ENCODE measurements at places on chromosomes 4 and X.
A peak's percentile ranks its signal among the peaks of the same experiment; 100 is the strongest.

DNA sequence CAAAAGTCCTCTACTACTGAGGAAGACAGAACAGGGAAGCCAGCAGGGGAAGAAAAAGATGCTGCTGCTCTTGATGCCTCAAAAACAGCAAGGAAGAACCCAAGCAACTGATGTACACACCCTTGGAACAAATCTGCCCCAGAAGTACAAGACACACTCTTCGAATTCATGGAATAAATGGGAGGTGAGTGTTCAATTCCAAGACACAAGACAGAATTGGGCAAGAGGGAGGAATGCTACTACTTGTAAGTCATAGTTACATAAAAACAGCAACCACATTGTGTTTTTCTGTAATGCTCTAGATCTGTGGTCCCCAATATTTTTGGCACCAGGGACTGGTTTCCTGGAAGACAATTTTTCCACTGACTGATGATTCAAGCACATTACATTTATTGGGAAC, 58.0 kb upstream of the H2AZ1 start:
- no peak for DNase-seq

DNA sequence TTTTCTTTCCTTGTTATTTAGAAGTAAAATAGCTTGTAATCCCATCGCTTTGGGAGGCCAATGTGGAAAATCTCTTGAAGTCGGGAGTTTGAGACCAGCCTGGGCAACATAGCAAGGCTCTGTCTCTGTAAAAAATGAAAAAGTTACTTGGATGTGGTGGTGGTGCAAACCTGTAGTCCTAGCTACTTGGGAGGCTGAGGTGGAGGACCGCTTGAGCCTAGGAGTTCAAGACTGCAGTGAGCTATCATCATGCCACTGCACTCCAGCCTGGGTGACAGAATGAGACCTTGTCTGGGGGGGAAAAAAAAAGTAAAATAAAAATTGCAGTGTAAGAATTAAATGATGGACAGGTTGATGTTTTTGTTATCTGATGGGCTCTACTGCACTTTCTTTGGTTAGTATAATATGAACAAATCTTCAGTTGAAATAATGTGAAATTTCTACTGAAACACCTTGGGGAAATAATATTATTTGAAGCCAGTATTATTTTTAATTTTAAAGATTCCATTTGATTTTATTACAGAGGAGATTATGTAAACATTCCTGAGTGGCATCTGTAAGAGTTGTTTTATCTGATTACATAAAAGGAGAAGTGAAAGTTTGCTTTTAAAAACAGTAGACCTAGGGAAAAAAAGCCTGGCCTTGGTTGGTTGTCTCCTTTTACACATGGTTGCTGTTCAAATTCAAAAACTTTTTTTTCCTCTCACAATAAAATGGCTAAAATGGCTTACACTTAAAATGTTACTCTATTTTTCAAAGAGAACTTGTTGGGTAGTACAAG, 10.5 kb upstream of the NDUFC1 start:
- no peak for DNase-seq

DNA sequence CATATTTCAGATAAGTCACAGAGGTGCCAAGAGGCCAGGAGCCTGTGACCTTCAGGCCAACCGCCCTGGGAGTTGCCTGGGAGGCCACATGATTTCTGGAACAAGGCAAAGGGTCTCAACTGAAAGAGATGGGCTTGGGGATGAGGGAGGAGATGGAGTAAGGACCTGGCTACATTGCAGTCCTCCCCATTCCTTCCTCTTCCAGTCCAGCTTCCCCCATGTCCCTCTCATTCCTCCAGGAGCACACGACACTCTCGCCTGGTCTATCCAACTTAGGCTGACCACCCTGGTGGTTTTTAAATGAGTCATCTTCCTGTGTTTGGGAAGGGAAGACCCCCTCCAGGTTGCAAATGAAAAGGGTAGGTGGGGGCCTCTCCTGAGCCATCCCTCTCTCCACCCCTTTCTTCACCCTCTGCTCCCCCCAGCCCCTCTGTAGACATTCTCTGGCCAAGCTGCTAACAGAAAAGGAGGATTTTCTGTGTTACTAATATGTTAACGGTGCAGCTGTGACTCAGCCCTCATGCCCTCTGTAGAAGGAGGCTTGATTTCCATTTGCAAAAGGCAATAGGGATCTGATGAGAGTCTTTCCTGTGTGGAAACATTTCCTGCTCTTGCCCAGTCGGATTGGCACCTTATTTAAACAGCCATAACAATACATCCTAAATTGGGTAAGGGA, 79.2 kb downstream of the RTL5 start:
- DNase-seq = no peak

DNA sequence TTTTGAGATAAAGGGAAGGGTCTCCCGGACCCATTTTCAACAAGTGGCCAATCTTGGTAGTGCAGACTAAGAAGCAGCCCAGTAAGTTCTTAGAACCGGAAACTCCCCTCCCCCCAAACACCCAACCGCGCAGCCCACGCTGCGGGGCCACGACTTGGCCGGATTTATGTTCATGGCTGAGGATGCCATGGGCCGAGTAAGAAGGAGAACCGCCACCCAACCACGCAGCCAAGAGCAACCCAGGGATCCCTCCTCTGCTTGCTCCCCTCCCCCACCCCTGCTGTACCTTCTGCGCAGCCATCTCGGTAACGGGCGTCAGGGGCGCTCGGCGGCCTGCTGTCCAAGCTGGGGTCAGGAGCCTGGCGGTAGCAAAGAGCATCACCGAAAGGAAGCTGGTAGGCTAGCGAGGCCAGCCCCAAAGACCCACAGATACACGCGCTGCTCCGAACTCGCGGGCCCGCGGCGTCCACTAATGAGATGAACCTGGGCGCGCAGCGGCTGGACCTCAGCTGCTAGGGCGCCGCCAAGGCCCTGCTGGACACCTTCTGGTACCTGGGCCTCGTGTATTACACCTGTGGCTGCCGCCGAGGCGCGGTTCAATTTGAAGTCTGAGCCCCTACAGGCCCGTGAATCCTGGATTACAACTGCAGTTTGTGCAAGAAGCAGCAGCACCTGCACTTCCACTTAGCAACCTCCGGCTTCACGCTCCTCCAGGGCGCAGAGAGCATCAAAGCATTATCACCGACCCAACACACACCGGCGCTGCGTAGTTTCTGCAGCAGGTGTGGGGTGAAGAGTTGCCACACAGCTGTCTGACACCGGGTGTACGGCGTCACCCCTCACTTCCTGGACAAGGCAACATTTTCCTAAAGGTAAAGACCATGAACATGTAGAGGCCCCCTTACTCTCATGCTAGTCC, 63.4 kb downstream of the NUDT10 start:
- peak; percentile 48 for DNase-seq

GRCh38 chr4:110059556-110060191, 138.7 kb downstream of the ELOVL6 start:
- no peak for DNase-seq

GRCh38 chrX:118355225-118355920, 9.5 kb downstream of the WDR44 start:
- no peak for DNase-seq

DNA sequence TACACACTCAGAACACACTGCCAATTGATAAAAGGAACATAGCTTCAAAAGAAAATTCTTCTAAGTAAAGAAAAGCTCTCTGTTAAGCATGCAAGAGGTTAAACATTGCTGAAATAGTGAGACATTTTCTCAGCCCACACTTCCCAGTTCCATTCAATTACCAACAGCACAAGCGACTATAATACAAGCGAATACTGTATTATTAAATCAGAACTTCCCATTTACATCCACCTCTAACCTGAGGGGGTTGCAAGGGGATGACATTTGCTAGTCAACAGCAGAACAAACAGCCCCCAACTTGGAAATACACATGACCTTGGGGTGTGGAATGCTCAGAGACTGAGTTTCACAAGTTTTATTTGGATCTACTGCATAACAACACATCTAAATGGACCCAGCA, 1.1 kb downstream of the FSTL5 start:
- DNase-seq = no peak

- DNase-seq = peak; percentile 27
These were observed 1.6 kb upstream of the ARMCX6 start for GRCh38 chrX:101619364-101619763.

- DNase-seq = no peak
These were observed 24.1 kb downstream of the ANK2 start for GRCh38 chr4:113073451-113074005.

GRCh38 chr4:63063760-63064159, 1345.5 kb downstream of the TECRL start:
- no peak for DNase-seq

DNA sequence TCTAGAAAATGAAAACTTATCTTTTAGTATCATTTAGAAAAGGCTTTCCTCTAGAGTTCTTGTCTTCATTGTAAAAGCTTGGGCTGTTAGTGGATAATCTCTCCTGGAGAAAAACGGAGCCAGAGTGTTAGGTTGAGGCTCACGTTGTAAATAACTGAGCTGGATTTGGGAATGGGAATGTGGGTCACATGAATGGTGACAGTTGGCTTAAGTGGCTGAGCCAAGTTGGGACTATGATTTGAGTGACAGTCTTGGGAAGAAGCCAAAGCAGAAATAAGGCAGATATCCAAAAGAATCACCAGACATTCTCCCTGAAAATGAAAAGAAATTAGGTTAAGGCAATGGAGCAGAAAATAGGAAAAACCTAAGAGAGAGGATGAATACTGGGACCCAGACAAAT, 33.6 kb upstream of the PDGFC start:
- no peak for DNase-seq

- peak; percentile 4 for DNase-seq
These were observed 167.2 kb downstream of the NPNT start for GRCh38 chr4:106062452-106062875.

DNA sequence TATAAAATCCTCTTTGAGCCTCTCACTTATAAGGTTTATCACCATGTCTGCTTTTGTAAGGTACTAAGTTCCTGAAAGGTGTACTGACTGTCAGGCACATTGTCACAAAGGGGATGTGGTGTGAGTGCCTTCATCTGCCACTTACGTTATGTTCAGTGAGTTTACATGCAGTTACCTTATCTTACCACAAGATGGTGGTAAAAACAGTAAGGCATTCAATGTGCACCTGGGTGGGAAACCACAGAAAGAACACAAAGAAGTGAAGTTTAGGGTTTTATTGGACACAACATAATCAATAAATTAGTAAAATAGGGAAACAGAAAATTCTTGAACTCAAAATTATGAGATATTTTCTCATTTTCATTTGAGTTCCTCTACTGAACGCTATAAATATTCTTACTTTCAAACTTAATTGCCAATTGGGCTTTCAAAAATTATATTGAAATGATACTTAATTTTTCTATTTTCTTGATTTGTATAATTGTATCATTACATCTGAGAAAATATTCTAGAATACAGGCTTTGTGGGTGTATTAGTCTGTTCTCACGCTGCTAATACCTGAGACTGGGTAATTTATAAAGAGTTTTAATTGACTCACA, 650.8 kb downstream of the PCDH7 start:
- DNase-seq = peak; percentile 29

- DNase-seq = no peak
These were observed 36.1 kb upstream of the CORIN start for GRCh38 chr4:47873877-47874541.

DNA sequence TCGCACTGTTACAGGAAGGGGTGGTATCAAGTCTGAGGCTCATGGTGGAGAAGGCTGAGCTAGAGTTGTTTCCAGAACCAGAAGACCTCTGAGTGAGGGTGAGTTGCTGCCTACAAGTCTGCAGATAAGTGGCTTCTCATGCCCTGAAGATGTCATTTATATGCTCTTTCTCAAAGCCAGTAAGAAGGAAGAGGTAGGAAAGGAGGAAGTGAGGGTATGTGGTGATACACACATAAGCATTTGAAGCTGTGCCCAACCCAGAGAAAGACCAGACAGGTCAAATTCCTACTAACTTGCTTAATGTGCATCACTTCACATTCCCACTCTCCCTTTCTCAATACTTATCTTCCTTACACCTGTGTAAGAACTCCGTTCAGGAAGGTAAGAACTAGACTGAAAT, at the start of gene PPBP:
Gene PPBP, minus strand, starts transcription at position 130 of the 400 bp plus-strand sequence. Its CDS starts 87 bp downstream, at position 43.
- no peak for DNase-seq

- peak; percentile 8 for DNase-seq
These were observed 756 bp upstream of the ADAMTS3 start for GRCh38 chr4:72569719-72570235.

- DNase-seq = no peak
These were observed 83.6 kb downstream of the REPS2 start for GRCh38 chrX:17030092-17030491.

DNA sequence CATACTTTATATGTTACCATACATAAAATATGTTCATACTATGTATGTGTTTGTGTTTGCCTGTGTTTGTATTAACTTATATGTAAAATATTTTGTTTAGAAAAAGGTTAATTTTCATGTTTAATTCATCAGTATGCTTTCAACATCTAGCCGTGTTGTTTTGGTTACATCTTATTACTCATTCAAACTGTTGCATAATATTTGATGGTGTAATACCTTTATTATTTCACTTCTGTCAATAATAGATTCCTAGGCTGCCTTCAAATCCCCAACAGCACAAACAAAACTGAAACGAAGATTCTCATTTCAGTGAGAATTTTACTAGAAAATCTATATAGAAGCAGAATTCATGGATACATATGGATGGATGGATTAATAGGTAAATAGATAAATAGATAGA, 462.3 kb upstream of the ADGRL3 start:
- DNase-seq = no peak

GRCh38 chr4:185559915-185560281, 24.6 kb upstream of the PDLIM3 start:
- no peak for DNase-seq

- DNase-seq = no peak
These were observed 256.5 kb upstream of the FAT1 start for GRCh38 chr4:186979961-186980745.

- DNase-seq = no peak
These were observed 572.9 kb upstream of the ZFP42 start for GRCh38 chr4:187422655-187423054.

- DNase-seq = no peak
These were observed 7.7 kb upstream of the SLC10A6 start for GRCh38 chr4:86856896-86857295.

GRCh38 chr4:184346682-184347081, 127.7 kb downstream of the IRF2 start:
- DNase-seq = no peak

DNA sequence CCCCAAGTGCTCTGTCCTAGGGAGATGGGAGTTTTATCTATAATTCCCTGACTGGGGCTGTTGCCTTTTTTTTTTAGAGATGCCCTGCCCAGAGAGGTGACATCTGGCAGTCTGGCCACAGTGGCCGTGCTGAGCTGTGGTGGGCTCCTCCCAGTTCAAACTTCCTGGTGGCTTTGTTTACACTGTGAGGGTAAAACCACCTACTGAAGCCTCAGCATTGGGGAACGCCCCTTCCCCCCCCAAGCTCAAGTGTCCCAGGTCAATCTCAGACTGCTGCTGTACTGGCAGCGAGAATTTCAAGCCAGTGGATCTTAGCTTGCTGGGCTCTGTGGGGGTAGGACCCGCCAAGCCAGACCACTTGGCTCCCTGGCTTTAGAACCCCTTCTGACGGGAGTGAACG, 38.3 kb upstream of the CBLL2 start:
- no peak for DNase-seq

DNA sequence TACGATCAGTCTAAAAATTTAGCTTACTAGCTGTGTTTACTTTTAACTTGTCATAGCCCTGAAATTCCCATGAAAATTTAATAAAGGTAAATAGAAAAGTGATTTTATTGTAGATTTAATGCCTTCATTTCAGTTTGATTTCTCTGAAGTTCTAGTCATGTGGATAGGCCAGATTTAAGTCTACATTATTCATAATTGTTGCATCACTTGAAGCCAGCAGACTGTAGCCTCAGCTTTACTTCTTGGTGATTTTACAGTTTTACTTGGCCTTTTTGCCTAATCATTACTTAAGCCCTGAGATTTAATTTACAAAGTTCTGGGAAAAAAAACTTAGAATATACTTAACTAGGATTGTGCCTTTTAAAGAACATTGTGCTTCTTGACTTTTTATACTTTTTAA, 73.5 kb upstream of the FHDC1 start:
- DNase-seq = no peak

Data from HEK293T (cell line).